ENCODE measurements at places on chromosomes 7 and 10.

DNA sequence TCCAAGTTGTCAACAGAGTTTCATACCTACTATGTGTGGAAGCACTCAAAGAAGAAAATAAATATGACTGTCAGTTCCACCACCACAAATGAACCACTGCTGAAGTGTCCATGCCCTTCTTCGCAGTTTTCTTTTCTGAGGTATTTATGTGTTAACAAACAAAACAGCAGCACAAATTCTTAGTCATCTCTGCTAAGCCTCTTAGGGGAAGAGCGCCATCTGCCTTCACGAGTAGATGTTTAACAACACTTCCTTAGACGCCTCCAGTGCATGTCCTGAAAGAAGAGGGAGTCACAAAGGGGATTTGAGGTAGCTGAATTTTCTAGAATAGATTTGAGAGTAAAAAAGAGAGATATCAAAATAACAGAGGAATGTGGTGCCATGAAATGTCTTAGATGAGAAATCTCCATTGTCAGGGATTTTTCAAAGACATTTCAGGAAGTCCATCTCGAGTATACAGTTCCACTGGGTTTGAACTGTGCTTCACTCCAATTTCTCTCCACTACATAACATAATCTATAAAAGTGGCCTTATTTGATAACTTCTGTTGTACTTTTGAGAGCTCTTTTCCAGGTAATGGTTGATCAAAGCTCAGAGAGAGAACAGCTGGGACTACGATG, 775.3 kb upstream of the POM121L12 start:
- DNase-seq: no peak

GRCh38 chr10:114068054-114068707, 24.5 kb downstream of the ADRB1 start:
- DNase-seq: no peak

GRCh38 chr10:122727426-122727825, 27.8 kb upstream of the C10orf120 start:
- DNase-seq: no peak

DNA sequence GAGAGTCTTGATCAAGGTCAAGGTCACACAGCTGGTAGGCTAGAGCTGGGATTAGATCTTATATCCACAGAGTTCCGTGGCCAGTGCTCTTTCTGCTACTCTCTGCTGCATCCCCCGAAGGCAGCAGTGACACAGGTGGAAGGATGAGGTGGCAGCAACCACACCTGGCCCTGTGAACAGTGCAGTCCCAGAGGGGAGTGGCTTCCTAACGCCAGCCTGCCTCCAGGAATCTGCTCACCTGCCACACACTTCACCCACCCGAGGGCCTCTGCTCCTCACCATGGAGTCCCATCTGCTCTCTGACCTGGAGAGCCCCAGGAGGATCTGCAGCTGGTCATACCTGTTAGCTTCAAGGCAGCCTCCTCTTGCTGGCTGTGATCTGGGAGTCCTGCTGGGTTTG, 484.2 kb downstream of the PLXNA4 start:
- DNase-seq: no peak

DNA sequence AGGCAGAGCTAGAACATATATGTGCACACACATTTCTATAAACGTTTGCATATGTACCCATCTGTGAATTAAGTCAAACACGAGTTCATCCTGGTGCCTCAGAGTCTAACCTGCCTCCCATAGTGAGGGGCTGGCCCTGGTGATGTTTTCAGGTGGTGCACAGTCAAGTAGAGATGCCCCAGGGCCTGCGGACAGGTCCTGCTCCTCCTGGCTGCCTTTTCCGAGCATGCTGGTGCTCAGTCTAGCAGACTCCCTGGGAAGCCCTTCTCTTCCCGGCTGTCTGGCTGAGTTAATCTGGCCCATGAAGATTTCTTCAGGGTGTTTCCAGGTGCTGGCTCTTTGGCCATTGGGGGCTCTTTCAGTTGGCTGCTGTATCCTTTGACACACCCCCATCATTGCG, 14.3 kb downstream of the ADCY1 start:
- no peak for DNase-seq

GRCh38 chr10:131688304-131688703, 212.5 kb upstream of the PPP2R2D start:
- DNase-seq: no peak

DNA sequence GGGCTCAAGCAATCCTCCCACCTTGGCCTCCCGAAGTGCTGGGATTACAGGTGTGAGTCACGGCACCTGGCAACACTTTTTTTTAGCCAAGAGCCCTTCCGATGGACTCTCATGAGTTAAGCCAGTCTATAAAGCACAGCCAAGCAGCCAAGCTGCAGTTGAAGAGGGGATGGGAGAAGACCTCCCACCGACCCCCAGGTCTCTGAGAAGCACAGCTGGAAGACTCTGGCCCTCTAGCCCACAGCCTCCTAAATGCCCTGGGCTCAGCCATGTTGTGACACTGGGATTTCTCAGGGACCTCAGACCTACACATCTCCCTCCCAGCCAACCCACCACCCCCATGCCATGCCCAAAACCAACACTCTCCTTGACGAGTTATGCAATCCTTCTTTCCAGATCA, 31.1 kb downstream of the CALML3 start:
- DNase-seq: no peak

GRCh38 chr7:98305951-98306535, 24.6 kb downstream of the BRI3 start:
- DNase-seq: no peak

GRCh38 chr7:76086070-76086469, 38.2 kb downstream of the MDH2 start:
- DNase-seq: no peak

GRCh38 chr10:124307591-124307990, 111.1 kb downstream of the OAT start:
- peak; percentile 8 for DNase-seq

DNA sequence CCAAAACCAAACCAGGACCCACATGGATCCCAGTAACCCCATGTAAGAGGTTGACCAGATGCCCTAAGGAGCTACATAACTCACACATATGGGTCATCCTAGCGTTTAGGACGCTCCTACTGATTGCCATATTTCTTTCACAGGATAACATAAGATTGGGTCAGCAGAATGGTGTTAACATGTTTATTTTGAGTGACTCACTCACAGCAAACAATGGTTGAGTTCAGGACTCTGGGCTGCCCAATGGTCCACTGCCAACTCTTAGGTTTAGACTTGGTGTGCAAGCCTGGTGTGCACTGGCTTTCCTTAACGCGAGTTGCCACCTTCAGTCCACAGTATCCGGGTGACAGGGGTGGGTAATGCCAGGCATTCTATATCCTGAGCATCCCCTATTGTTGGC, 211.5 kb downstream of the GPAM start:
- no peak for DNase-seq

DNA sequence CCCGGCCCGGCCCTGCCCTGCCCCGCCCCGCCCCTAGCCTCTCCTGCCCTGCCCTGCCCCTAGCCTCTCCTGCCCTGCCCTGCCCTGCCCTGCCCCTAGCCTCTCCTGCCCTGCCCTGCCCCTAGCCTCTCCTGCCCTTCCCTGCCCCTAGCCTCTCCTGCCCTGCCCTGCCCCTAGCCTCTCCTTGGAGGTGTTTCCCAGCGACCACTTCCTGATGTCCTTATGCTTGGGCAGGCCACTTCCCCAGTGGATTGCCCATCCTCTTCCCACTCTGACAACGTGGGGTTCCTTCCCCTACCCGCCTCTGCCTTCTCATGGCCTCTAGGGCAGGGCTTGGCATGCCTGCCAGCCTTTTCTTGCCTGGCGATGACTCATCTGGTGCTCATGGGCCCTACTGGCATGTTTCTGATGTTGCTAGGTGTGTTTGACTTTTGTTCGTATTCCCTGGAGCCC, 21.2 kb downstream of the PRXL2A start:
- no peak for DNase-seq

DNA sequence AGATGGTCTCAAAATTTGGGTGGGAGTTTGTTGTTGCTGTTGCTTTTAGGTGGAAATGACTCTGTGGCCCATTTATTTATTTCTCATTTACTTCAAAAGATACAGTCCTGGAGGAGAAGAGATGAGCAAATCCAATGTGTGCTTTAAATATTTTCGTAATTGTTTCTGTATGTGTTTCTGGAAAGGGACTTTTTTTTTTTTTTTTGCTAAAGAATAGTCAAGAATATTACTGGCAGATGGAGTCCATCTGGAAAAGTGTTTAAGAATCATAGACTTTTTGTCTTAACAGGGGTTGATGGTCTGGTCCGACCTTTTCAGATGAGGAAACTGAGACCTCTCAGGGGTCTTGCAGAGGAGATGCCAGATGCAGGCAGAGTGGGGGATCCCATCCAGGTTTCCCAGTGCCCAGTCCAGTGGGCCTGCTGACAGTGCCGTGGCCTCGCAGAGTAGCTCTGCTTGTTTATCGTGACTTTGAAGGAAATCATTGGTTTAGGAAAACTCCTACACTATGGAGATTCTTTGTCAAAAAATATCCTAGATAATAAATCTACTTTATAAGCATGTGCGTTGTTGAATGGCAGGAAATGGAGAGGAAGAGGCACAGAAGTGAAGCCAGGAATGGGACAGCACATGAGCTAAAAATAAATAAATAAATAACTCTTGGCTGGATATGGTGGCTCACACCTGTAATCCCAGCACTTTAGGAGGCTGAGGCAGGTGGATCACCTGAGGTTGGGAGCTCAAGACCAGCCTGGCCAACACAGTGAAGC, 164.3 kb upstream of the SVIL start:
- DNase-seq: no peak

GRCh38 chr10:96588616-96589419, 2.0 kb upstream of the TM9SF3 start:
- DNase-seq: no peak

DNA sequence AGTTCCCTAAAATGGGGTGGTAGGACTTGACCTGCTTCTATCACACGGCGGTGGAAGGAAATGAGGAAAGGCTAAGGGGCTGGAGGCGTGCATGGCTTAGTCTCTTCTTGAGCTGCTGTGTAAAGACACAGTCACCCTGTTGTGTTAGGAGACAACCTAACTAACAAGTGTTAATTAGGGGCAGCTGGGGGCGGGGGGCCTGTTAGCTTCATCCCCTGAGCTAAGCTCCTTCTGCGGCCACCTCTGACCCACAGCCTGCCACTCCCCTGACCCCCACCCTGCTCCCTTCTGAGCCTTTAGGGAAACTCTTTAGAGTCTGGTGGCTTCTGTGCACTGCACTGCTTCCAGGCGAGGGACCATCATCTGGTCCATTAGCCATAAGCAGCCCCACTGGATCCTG, 28.0 kb downstream of the COL17A1 start:
- DNase-seq: no peak

DNA sequence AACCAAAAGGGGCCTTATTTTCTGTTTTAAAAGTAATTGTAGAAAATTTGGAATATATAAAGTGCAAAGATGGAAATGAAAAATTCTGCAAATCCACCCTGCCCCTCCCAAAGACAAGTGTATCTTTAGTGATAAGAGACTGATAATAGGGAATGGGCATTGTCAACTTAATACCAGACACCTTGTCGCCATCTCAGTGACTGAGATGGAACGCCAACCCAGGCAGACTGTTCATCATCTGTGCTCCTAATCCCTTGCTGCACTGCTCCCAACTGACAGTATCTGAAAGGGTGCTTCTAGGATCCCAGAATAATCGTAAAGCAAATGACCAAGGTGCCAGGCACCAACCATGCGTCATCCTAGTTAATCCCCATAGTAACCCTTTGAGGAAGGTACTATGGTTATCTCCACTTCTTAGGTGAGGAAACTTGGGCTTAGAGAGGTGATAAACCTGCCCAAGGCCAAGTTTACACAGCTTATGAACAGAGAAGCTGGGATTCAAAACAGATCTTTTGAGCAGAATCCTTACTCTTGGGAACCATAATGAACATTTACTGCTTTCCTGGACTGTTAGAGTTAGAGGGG, 583.7 kb downstream of the GATA3 start:
- DNase-seq: no peak

DNA sequence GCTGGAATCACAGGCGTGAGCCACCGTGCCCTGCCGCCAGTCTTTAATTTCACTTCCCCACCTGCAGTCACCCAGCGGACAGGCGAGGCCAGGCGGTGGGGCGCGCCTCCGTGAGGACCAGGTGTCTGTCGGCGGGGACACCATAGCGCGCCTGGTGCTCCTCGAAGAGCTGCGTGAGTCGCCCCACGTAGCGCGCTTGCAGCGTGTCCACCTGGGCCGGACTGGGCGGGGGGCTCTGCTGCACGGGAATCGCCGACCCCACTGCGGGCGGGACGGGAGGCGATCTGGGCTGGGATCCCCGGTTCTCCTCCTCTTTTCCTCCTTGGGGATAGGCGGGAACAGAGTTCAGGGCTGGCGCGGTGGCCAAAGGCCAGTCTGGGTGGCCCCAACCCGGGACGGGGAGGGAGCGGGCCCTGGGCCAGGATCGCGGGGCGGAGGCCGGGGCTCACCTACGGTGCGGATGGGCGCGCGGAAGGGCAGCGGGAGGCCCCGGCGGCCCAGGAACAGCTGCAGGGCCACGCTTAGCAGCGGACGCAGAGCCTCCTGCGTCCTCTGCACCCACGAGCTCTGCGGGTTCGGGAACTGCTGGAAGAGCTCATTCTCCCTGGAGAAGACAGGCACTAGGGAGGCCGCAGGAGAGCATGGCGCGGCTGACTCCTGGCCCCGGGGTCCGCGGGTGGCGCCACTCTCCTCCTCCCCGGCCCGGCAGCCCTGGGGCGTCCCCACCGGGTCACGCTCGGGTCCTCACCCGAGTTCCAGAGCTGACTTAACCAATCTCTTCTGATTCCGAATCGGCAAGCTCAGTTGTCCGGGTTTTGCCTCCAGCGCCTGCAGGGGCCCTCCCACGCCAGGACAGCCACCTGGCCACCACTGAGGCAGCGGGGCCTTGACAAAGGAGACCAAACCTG, 1.1 kb upstream of the MOGAT3 start:
- DNase-seq: no peak

GRCh38 chr7:71329030-71329660, 197.2 kb downstream of the GALNT17 start:
- no peak for DNase-seq

DNA sequence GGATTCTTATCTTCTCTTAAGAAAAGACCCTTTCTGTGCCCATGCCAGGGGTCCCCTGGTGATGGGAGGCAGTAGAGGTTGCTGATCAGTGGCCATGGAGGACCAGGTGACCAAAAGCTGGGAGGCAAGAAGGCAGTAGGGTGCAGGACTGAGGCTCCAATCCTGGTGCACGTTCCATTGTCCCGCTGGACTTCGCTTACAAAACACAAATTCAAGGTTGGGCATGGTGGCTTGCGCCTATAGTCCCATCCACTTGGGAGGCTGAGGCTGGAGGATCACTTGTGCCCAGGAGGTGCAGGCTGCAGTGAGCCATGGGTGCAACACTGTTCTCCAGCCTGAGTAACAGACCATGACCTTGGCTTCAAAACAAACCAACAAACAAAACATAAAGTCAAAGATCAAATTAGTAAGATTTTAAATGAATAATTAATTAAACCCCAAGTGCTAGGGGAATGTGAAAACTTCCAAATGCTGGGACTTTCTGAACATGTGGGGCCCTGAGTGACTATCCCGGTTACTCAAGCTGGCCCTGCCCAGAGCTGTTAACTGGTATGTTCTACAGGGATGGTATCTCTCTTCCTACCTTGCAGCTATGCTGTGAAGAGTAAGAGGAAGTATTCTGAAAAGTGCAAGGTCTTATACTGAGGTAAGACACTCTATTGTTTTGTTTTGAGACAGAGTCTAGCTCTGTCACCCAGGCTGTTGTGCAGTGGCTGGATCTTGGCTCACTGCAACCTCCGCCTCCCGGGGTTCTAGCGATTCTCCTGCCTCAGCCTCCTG, 97.6 kb downstream of the LYZL2 start:
- DNase-seq: no peak

- DNase-seq: no peak
These were observed at the start of gene CLEC2L for GRCh38 chr7:139523199-139523941. TSS of gene CLEC2L (plus strand) at chr7:139523685. CDS start at chr7:139523928, 243 bp downstream.

All from omental fat pad (tissue), 4 donors.